CD4-positive, alpha-beta T cell treated with Interleukin-21 for 1 hour (primary cell): ENCODE measurements at places on chromosomes 3 and 15.

GRCh38 chr3:153257673-153258351, 95.8 kb downstream of the RAP2B start:
- no peak for DNase-seq

DNA sequence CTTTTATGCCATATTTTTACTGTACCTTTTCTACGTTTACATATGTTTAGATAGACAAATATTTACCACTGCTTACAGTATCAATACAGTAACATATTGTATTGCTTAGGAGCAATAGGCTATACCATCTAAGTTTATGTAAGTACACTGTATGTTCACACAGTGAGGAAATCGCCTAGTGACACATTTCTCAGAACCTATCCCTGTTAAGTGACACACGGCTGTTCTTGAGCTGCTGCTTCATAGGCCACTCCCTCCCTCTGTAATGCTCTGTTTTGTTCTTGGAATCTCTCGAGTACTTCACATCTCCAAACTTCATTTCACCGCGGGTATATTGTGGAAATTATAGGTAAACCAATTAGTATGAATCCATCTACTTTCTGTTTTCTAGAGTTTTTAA, 13.4 kb upstream of the SELENOT start:
- no peak for DNase-seq

- DNase-seq, result no peak
Measured at GRCh38 chr15:25719101-25719985, 143.8 kb downstream of the ATP10A start.

- DNase-seq, result no peak
Measured at GRCh38 chr3:140754936-140755335, 77.1 kb downstream of the TRIM42 start.
